ENCODE measurements at places on chromosomes 6 and 20.

DNA sequence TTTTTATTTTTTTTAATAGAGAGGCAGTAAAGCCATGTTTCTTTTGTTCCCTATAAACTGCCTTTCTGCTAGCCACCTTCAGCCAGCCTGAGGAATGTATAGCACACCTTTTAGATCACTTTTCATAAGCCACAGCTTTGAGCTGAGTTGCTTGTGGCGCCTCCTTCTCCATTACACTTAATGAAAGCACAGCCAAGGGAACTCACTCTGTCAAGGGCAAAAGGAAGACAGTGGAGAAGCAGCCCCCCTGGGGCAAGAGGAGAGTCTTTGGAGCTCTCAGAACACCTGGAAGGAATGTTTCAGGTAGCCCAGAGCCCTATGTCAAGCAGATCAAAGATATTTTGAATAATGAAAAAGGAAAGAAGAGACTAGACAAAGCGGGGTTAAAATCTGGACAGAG lies 235.1 kb downstream of the CLIC5 start:
- no peak for DNase-seq

GRCh38 chr6:43887906-43888683 lies 118.1 kb downstream of the VEGFA start:
- no peak for DNase-seq

- no peak for DNase-seq
These were observed 19.9 kb downstream of the SRSF6 start for GRCh38 chr20:43477619-43478018.

DNA sequence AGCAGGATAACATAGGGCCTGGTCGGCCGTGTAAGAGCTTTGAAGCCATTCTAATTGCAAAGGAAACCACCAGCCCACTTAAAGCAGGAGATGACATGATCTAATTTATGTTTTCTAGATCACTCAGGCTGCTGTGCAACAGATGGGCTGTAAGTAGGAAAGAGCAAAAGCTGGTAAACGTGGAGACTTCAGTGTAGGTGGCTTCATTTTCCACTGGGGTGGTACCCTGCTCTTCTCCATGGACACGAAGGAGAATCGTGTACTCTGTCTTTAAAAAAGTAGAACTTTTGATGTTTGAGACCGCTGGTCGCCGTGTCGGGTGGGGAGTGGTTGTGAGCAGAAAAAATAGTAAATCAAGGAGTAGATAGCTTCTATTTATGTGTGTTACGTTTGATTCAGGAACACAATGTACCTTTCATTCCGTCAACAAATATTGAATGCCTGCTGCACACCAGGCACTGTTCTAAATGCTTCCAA lies 6.4 kb downstream of the CASS4 start:
- DNase-seq = no peak

GRCh38 chr6:34128045-34128444 lies 17.8 kb downstream of the GRM4 start:
- no peak for DNase-seq

GRCh38 chr6:169899481-169900145 lies 148.2 kb downstream of the ERMARD start:
- no peak for DNase-seq

GRCh38 chr20:43318755-43319297 lies 129.1 kb upstream of the PTPRT start:
- no peak for DNase-seq

DNA sequence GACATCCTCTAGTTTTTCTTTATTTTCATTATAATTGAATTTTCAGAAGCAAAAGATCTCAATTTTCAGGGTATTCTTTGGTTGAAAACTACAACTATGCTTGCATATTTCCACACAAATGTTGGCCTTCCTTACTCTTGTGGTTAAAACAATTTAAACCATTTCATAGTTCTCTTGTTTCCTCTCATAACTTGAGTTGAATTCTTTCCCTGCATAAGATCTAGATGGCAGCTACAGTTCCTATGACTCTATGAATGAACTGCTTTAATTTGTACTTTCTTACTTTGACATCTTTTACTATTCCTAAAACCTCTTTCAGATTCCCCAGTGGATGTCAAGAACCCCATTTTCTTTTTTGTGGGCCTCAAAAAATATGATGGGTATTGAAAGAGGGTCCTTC lies 564.5 kb downstream of the NKAIN2 start:
- no peak for DNase-seq
